ENCODE measurements at places on chromosomes 6 and 20. TPM values are rescaled to one million over a fixed set of nuclear protein-coding genes. Genes with fewer than 3 reads are reported as not detected.

Gene GTSF1L
- total RNA-seq, result not detected

Gene PIM1
- 35.3 TPM for total RNA-seq

Gene SMLR1
- not detected for total RNA-seq

Gene C20orf96
- total RNA-seq, result 0.64 TPM

Gene DSP
- 394 TPM for total RNA-seq

Gene CST9L
- total RNA-seq, result not detected

Gene GPLD1
- total RNA-seq, result 0.26 TPM
